Sigmoid colon (tissue), 7 donors: ENCODE measurements at places on chromosomes 13 and 19. TPM values are rescaled to one million over a fixed set of nuclear protein-coding genes. Genes with fewer than 3 reads are reported as not detected.

DNA sequence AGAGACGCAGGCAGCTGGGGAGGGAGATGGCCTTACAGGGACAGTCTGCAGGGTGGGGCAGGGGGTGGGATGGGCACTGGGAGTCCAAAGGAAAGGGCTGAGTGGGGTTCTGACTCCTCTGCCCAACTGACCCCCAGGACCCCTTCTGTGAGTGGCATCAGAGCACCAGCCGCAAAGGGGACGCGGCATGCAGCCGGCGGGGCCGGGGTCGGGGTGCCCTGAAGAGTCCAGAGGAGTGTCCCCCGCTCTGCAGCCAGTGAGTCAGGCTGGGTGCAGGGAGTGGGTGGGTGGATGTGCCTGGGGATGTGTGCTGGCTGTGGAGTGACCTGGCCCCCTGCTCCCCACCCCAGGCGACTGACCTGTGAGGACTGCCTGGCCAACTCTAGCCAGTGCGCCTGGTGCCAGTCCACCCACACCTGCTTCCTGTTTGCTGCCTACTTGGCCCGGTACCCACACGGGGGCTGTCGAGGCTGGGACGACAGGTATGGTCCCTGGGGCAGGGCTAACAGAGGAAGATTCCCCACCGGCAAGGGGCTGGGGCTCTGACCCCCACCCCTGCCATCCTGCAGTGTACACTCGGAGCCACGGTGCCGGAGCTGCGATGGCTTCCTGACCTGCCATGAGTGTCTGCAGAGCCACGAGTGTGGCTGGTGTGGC lies 25.8 kb downstream of the MEGF8 start:
- no peak for DNase-seq

DNA sequence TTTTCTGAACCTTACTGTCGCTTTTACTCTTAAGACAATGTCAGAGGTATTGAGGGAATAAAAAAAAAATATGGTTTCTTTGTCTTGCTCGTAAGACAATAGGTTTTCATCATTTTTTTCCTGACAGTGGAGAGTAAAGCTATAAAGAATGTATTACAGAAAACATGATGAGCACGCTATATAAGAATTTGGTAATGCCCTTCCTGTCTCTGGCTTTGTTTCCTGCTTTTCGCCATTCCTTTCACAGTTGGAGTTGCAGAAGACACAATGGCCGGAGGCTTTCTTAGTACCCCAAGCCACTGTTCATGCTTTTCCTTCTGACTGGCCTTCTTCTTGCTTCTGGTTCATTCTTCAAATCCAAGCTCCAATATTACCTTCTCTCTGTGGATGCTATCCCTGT lies 101.0 kb upstream of the DACH1 start:
- no peak for DNase-seq

- no peak for DNase-seq
Observed at GRCh38 chr13:35879111-35879510, 252.1 kb downstream of the DCLK1 start.

DNA sequence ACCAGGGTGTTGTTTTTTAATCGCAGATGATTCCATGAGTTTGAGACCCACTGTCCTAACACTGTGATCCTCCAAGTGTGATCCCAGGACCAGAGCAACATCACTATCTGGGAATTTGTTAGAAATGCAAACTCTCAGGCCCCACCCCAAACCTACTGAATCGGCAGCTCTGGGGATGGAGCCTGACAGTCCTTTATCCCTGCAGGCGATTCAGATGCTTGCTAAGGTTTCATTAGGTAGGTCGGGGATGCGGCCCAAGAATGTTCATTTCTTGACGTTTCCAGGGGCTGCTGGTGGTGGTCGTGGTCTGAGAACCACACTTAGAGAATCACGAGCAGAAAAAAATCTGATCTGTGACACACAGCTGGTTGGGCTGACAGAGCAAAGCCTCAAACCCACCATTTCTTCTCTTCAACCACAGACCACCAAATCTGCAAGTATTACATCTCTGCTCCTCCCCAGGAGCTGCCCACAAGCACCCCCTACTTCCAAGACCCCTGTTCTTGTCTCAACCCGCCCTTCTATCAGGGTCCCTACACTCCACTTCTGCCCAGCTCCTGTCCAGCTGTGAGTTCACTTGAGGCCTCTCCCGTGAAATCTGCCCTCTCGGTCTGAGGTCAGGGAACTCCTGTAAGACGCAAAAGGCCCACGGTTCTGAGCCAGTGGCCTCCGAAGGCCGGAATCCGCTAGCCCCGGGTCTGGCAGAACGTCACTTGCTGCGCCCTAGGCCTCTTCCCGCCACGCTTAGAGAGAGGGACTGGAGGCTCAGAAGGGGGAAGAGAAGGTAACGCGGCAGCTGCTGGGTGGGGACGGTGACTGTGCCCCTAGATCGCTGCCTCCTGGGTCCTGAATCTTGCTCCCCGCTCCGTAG lies 1.1 kb upstream of the FARP1 start:
- peak; percentile 72 for DNase-seq

DNA sequence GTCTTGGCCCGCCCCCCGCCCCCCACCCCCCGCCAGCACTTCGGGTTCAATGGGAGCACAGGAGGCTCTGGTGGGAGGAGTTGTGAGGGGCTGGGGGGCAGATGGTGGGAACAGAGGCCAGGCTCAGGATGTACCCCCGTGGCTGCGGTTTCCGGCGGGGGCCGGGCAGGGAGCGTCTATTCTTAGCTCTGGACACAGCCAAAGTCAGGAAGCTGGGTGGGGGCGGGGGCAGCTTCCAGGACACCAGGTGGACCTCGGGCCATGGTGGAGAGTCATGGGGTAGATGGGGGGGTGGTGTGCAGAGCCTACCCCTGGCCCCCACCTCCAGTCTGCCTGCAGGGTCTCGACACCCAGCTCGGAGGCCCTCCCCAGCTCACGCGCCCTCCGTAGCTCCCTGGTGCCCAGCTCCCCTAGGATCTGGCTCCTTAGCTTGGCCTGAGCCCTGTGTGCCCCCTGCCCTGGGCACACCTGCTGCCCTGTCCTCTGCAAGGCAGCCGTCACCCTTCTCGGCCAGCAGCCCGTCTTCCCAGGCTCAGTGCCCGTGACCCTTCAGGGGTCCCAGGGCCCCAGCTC lies 2.2 kb upstream of the TBXA2R start:
- DNase-seq, result no peak

DNA sequence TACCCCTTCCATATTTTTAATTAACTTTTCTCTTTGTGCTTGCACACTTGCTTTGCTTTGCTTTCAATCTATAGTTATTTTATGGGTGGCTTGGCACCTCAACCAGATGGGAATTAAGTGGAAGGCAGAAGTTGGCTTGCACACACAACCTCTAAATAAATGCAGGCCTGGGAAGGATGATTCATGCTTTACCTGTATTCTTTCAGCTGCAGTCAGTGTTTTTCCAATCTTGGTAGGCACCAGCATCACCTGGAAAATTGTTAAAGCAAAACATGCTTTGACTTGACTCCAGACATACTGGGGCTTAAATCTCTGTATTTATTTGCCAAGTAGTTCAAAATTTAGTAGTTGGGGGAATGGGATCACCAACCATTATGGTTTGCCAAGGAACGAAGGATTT lies 543.0 kb downstream of the GPC6 start:
- DNase-seq, result no peak

- no peak for DNase-seq
Observed at GRCh38 chr13:42239644-42240043, 32.3 kb upstream of the AKAP11 start.

DNA sequence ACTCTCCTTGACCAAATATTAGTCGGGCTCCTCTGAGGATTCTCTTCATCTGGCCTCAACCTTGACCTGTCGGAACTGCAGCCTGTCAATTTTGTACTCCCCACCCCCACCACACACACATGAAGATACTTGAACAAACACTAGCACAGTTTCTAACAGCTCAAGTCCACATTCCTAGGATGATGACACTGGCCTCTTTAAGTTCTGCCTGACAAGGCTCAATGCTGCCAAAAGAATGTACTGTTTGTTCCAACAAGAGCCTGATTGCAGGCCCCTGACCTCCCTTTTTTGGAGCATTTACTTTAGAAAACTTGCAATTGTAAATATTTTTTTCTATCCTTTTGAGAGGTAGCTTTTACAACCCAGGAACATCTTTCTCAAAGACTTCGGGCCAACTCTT lies 169.2 kb upstream of the IRS2 start:
- DNase-seq, result no peak

GRCh38 chr19:34969721-34970120 lies 5.7 kb upstream of the ZNF792 start:
- DNase-seq, result no peak

GRCh38 chr13:37131092-37131491 lies 25.6 kb upstream of the CSNK1A1L start:
- DNase-seq, result no peak

- DNase-seq, result no peak
Observed at GRCh38 chr13:80161896-80162295, 179.0 kb downstream of the SPRY2 start.

- no peak for DNase-seq
Observed at GRCh38 chr13:43126420-43126819, 103.0 kb downstream of the DNAJC15 start.

- DNase-seq, result no peak
Observed at GRCh38 chr13:79401259-79402070, 4.6 kb downstream of the RBM26 start.

DNA sequence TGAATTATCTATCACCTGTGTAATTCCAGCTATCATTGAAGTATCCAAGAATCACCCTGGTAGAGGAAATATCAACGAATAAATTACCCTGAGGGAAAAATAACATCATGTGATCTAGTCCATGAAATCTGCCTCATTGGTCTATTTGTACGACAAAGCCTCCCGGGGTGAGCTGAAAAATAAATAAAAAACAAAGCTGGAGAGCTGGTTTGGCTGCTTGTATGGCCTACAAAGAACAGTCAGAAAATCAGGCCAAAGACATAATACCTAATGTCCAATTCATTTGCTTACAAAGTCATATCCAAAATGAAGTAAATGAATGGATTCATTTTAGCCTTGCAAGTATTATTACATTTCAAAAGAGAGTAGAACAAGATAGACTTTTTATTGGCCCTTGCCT lies 449.9 kb downstream of the KLF12 start:
- no peak for DNase-seq

DNA sequence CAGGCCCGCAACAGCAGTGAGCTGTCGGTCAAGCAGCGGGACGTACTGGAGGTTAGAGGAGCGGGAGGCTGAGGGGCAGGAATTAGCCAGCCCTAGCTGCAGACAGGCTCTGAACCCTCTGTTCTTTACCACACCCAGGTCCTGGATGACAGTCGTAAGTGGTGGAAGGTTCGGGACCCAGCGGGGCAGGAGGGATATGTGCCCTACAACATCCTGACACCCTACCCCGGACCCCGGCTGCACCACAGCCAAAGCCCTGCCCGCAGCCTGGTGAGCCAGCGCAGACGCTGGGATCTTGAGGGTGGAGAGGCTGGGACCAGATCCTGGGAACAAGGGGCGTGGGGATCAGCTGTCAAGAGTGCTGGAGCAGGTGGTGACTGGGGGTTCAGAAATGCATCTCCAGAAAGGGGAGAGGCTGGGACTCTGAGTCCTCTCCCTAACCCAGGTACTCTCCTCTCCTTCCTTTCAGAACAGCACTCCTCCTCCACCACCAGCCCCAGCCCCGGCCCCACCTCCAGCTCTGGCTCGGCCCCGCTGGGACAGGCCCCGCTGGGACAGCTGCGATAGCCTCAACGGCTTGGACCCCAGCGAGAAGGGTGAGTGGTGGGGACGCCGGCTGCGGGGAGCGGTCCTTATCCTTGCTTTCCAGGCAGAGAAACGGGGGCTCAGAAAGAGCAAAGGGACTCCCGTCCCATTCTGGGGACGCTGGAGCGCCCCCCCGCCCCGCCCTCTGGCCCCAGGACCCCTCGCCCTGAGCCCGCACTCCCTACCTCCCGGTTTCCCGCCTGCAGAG lies 10.4 kb downstream of the EPS8L1 start:
- DNase-seq, result no peak

DNA sequence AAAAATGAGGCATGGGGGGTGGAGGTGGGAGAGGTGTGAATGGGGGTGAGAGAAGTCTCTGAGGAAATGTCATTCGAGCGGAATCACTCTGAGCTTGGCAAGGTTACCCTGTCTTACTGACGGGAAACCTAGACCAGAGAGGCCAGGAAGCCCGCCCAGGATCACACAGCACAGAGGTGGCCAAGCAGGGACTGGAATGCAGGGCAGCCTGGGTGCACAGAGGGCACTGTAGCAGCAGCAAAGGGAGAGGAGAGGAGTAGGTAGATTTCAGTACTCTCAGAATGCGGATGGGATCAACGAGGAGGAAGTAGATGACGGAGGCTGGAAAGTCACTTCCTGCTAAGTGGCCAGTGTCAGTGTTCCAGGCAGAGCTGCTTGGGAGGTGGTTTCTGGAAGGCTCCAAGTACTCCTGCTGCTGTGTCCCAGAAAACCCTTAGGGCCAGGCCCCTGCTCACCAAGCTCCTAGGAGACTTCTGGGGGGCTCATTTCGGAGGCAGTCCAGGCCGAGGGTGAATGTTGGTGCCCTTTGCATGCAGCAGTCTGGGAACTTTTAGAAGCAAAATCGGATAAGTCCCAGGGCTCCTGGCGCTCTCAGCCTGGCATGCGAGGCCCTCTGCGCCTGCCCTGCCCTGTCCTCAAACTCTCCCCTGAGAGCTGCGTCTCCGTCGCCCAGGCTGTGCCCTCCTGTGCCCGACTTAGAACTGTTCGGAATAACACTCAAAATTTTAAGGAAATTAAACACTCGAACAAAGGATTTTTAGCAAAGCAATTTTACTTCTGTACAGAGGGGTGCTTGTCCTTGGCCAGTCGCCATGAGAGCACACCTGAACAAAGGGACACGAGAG lies 33.5 kb downstream of the DNM2 start:
- DNase-seq, result no peak

DNA sequence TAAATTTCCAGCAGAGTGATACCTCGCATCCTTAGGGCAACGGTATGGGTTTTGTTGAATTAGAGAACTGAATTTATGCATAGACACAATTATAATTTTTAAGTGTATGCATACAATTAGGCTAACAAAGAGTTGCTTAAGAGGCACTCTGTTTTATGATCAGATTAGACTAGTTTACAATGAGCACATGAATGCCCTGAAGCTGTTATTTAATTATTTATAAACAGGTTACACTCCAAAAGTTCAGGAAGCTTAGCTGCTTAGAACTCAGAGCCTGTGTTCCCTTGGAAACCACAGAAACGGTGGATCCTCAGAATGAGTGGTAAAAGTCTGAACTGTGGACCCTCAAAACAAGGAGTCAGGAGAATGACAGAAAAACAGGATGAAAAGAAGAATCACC lies 72.5 kb upstream of the FBXL3 start:
- DNase-seq, result no peak

GRCh38 chr19:48367855-48368254 lies 3.7 kb downstream of the SYNGR4 start:
- no peak for DNase-seq

DNA sequence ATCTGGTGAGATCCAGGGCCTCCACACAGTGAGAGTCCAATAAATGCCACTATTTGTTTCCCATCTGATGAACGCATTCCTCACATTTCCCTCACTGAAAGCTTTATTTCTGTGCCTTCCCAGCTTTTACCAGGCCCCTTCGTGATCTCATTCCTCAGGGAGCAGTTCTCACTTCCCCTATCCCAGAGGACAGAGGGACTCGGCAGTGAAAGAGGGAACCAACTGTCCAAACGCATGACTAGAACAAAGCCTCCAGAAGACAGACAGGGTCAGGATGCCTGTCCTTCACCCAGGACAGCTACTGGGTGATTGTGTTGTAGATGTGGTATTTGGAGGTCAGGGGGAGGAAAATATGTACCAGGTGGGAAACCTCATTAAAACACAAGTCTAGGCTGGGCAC lies 2.0 kb upstream of the ZBTB45 start:
- no peak for DNase-seq

ZNF492 gene
- not detected for total RNA-seq

PNMA8C gene
- total RNA-seq, result not detected

ILF3 gene
- 104 TPM for total RNA-seq
